ENCODE measurements at places on chromosomes 3 and 15. TPM values are rescaled to one million over a fixed set of nuclear protein-coding genes. Genes with fewer than 3 reads are reported as not detected.

The ST8SIA2 gene
- not detected for total RNA-seq

The SEC61A1 gene
- total RNA-seq = 156 TPM

The KCTD6 gene
- total RNA-seq = 7.9 TPM

The NPAP1 gene
- not detected for total RNA-seq

The FBXO40 gene
- total RNA-seq = not detected

The OSBPL10 gene
- total RNA-seq = 27.9 TPM

The TMOD2 gene
- total RNA-seq = 33.1 TPM

- peaks cover 6% of the 10 kb centered on the region for H3K36me3 ChIP-seq
- H3K4me1 ChIP-seq = no peaks in the 10 kb centered on the region
- no peak overlapping the region for H3K27ac ChIP-seq
- DNase-seq = no peak
Observed at GRCh38 chr15:41713047-41713446, 52.8 kb downstream of the MGA start.

- H3K27ac ChIP-seq = no peak overlapping the region
- H3K27me3 ChIP-seq = no peaks in the 10 kb centered on the region
- no peaks in the 10 kb centered on the region for H3K36me3 ChIP-seq
- DNase-seq = no peak
Observed at GRCh38 chr15:78662028-78662427, 21.0 kb upstream of the CHRNB4 start.

DNA sequence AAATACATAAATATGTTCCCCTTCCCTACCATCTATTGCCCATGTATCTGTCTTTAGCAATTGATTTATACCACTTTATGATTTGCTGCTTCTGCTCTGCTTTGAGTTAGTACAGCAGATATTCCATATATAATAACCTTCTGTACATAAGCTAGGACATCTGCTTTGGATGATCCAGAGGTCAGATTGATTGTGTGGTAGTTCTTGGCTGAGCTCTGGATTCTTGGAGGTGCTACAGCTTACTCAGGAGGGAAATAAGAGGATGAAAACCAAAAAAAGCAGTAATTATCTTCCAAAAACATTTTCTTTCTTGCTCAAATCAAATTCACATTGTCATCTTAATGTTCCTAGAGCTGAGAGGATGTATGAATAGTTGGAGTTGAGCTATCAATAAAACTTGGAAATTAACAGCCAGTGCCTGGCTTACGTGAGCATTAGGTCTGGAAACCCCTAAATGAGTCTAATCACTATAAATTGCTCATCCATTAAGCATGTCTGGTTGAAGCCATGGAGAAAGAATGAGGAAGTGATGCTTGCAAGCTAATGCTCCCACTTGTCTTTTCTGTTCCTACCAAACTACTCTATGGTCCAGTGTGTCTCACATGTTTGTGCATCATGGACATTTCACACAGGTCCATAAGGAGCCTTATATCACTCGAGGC is 36.3 kb upstream of the TMEM42 start:
- H3K36me3 ChIP-seq = no peaks in the 10 kb centered on the region
- no peak overlapping the region for H3K27ac ChIP-seq
- no peaks in the 10 kb centered on the region for H3K4me1 ChIP-seq
- H3K27me3 ChIP-seq = no peaks in the 10 kb centered on the region

GRCh38 chr3:127166501-127167065 is 26.3 kb upstream of the PRR23E start:
- H3K4me1 ChIP-seq = peaks cover 3% of the 10 kb centered on the region
- no peak for DNase-seq
- H3K36me3 ChIP-seq = no peaks in the 10 kb centered on the region

DNA sequence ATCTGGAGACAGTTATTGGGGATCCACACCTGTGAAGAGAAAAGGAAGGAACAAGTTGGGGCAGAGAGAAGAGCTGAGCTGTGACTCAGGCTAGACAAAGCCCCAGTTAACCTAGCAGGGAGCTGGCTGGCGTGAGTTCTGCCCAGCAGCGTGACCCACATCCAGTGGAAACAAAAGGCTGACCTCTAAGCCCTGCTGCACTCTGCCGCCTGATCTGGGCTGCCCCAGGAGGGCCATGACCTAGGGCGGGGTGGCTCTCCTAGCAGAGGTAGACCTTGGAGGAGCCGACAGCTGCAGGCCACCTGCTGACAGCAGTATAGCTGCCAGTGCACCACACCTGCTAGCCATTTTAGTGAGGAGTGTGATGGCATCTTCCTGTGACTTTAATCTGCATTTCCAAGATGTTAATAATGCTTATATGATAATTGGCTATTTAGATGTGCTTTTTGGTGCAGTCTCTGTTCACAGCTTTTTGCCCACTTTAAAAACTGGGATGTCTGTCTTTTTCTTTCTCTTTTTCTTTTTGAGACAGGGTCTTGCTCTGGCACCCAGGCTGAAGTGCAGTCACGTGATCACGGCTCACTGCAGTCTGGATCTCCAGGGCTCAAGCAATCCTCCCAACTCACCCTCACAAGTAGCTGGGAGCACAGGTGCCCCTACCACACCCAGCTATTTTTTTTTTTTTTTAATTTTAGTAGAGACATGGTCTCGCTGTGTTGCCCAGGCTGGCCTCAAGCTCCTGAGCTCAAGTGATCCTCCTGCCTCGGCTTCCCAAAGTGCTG is 78.1 kb downstream of the LSM3 start:
- H3K27ac ChIP-seq = no peak overlapping the region
- no peaks in the 10 kb centered on the region for H3K4me1 ChIP-seq
- no peak overlapping the region for H3K4me3 ChIP-seq
- H3K36me3 ChIP-seq = no peaks in the 10 kb centered on the region
- DNase-seq = no peak
- H3K27me3 ChIP-seq = no peaks in the 10 kb centered on the region

GRCh38 chr3:119401503-119402440 is 61.6 kb downstream of the TMEM39A start:
- H3K36me3 ChIP-seq = peaks cover 12% of the 10 kb centered on the region
- H3K27me3 ChIP-seq = no peaks in the 10 kb centered on the region
- H3K4me3 ChIP-seq = no peak overlapping the region
- no peak for DNase-seq

GRCh38 chr15:33746203-33746602 is 222.1 kb upstream of the CHRM5 start:
- peaks cover 1% of the 10 kb centered on the region for H3K36me3 ChIP-seq
- no peaks in the 10 kb centered on the region for H3K4me1 ChIP-seq
- H3K27ac ChIP-seq = no peak overlapping the region
- no peak overlapping the region for H3K4me3 ChIP-seq
- no peak for DNase-seq
- no peaks in the 10 kb centered on the region for H3K27me3 ChIP-seq

GRCh38 chr15:68558318-68559305 is 20.2 kb upstream of the CORO2B start:
- no peaks in the 10 kb centered on the region for H3K4me1 ChIP-seq
- no peak overlapping the region for H3K27ac ChIP-seq
- no peak for DNase-seq
- no peaks in the 10 kb centered on the region for H3K36me3 ChIP-seq

- H3K27ac ChIP-seq = no peak overlapping the region
- no peaks in the 10 kb centered on the region for H3K27me3 ChIP-seq
- H3K4me1 ChIP-seq = peaks cover 6% of the 10 kb centered on the region
Observed at GRCh38 chr3:188754267-188754666, 417.5 kb upstream of the TPRG1 start.

DNA sequence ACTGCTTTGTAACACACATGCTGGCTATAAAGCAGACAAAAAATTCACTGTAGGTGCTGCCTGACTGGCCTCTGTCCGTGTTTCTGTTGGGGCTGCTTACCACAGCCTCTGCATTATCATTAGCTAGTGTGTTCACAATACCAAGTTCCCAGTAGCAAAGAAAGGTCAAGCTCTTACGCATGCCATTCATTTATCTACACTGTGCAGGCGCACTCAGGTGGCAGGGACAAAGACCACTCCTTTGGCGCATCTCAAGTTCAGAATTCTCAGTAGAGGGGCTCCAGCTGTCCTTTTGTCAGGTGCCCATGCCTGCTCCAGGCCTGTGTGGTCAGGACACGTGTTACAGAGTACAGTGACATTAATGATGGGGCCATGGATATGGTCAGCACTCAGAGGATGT is 22.3 kb downstream of the MLH1 start:
- DNase-seq = no peak
- no peak overlapping the region for H3K4me3 ChIP-seq
- H3K27ac ChIP-seq = no peak overlapping the region
- H3K27me3 ChIP-seq = no peaks in the 10 kb centered on the region

DNA sequence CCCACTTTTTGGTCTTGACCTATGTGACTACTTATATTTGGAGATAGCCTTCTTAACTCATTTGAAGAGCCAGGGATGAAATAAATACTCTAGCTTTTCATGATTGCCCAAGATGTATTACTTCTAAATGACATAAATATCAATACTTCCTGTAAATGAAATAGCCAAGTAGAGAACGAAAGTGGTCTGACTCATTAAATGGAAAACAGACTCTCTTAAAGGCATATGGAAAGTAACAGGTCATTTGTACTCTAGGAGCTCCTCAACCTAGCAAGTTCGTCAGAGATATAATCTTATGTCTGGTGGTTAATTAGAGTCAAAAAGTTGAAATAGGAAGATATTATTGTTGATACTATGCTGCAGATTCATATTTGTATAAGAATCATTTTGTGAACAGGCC is 1105.4 kb downstream of the TUSC7 start:
- H3K27ac ChIP-seq = no peak overlapping the region
- no peaks in the 10 kb centered on the region for H3K36me3 ChIP-seq
- no peak overlapping the region for H3K4me3 ChIP-seq
- H3K4me1 ChIP-seq = no peaks in the 10 kb centered on the region

DNA sequence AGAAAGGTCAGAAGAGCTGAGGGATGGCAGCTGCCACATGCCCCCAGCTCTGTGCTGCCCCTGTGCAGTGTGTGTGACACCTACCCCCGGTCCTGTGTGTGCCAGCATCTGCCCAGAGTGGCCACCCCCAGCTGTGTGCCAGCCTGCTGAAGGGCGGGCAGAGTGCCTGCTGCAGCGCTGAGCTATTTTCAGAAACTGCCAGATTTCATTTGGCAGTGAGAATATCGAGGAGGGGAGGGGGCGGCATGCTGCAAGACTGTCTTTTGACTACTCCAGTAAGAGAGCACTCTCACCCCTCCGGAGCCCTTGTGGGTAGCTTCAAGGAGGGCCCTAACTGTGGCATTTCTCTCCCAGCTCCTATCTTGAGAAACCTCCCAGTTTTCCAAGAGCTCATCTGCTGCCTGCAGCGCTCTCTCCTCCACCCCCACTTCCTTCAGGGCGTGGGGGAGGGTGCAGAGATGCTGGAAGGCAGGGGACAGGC is 25.2 kb upstream of the DOCK3 start:
- DNase-seq = no peak
- H3K4me3 ChIP-seq = no peak overlapping the region
- H3K36me3 ChIP-seq = no peaks in the 10 kb centered on the region
- H3K27ac ChIP-seq = no peak overlapping the region
- H3K4me1 ChIP-seq = no peaks in the 10 kb centered on the region
- no peaks in the 10 kb centered on the region for H3K27me3 ChIP-seq

DNA sequence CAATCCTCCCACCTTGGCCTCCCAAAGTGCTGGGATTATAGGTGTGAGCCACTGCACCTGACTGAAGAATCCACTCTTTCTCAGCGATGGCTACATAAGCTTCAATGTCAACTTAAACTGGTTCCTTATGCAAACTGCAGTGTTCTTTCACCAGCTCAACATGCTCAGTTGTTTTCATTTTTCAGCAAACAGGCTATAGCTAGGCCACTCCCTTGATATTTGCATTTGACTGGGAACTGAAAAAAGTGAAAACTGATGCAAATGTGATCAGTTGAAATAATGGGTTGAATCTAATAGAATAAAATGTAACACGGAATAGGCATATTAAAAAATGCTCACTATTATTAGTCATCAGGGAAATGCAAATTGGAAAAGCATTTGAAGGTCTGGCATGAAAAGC is 74.2 kb upstream of the GCNT3 start:
- H3K4me3 ChIP-seq = no peak overlapping the region
- DNase-seq = no peak
- H3K27ac ChIP-seq = no peak overlapping the region
- H3K36me3 ChIP-seq = no peaks in the 10 kb centered on the region
- H3K4me1 ChIP-seq = no peaks in the 10 kb centered on the region
- no peaks in the 10 kb centered on the region for H3K27me3 ChIP-seq

GRCh38 chr15:42082823-42083604 is 11.3 kb downstream of the PLA2G4D start:
- H3K27me3 ChIP-seq = no peaks in the 10 kb centered on the region
- no peaks in the 10 kb centered on the region for H3K36me3 ChIP-seq
- H3K27ac ChIP-seq = no peak overlapping the region

GRCh38 chr15:74680456-74680855 is 15.4 kb downstream of the EDC3 start:
- H3K36me3 ChIP-seq = no peaks in the 10 kb centered on the region
- H3K27me3 ChIP-seq = no peaks in the 10 kb centered on the region
- no peak overlapping the region for H3K27ac ChIP-seq
- no peak overlapping the region for H3K4me3 ChIP-seq

GRCh38 chr3:188455748-188456147 is 301.8 kb downstream of the LPP start:
- H3K4me1 ChIP-seq = peaks cover 9% of the 10 kb centered on the region
- no peak overlapping the region for H3K27ac ChIP-seq
- DNase-seq = no peak
- no peaks in the 10 kb centered on the region for H3K27me3 ChIP-seq
- peaks cover 2% of the 10 kb centered on the region for H3K36me3 ChIP-seq
- no peak overlapping the region for H3K4me3 ChIP-seq

- no peak for DNase-seq
- no peaks in the 10 kb centered on the region for H3K27me3 ChIP-seq
- H3K27ac ChIP-seq = no peak overlapping the region
- H3K36me3 ChIP-seq = no peaks in the 10 kb centered on the region
- no peak overlapping the region for H3K4me3 ChIP-seq
Observed at GRCh38 chr15:80998251-80998650, 2.5 kb upstream of the TLNRD1 start.
